ENCODE measurements at places on chromosomes 1 and 21.

DNA sequence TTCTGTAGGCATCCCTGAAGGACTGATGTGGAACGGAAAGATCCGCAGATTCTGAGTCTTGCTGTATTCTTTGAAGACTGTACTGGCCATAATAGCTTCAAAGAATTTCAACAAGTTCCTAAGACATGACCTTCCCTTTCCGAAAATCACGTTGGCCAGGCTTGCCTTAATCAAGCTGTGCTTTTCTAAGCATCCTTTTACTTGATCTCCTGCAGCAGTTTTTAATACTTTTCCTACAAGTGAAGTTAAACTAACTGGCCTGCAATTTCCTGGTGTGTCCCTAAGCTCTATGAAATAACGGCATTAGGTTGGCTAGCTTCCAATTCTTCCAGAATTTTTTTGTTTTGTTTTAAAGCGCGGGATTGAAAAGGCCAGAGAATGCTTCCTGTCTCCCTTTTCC lies 40.3 kb downstream of the SPAG17 start:
- no peak for DNase-seq

GRCh38 chr21:41573902-41574690 lies 66.1 kb upstream of the TMPRSS2 start:
- DNase-seq = no peak

GRCh38 chr1:224747578-224747977 lies 131.5 kb downstream of the CNIH3 start:
- DNase-seq = no peak

DNA sequence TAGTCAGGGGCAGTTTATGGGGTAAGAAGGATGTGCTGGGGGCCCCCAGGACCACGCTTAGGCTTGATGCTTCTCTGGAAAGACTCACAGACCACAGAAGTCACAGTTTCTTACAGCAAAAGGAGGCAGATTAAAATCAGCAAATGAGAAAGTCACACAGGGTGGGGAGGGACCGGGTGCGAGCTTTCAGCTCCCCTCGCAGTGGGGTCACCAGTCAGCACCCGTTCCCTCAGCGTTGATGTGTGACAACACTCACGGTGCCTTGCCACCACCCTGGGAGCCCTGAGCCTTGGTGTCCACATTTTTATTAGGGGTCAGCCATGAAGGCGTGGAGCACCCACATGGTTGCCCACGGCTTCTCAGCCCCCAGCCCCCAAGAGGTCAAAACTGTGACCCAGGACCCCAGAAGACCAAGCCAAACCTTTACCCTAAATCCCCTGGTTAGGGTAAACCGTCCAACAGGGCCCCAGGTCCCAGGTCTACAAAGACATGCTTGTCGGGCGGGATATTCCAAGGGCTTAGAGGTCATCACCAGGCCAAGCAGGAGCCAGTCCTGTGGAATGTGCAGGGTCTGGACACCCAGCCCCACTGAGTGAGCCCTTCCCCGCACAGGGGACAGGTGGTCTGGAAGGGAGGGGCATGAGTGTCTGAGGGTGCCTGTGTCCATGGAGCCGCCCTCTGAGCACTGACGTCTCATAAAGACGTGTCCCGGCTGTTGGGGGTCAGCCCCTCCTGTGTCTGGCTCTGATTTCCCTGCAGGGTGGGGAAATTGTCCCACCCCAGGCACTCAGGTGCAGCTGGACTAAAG lies 64.5 kb upstream of the ABCG1 start:
- DNase-seq = no peak

DNA sequence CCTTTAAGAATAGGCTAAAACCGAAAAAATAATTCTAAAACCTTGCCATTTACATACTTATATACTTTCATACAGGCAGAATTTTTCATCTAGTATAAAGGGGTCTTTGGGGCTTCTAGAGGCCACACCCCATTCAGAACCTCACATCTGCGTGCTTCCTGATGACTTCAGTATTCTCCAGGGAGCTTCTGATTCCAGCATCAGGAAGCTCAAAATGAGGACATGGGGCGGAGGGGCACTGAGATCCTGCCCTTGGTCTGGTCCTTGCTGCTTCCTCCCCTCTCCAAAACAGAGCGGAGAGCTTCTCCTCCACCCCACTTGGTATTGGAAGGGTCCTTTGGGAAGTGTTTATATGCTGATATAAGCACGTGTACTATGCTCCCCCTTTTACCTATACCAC lies 13.8 kb downstream of the PAX7 start:
- no peak for DNase-seq

DNA sequence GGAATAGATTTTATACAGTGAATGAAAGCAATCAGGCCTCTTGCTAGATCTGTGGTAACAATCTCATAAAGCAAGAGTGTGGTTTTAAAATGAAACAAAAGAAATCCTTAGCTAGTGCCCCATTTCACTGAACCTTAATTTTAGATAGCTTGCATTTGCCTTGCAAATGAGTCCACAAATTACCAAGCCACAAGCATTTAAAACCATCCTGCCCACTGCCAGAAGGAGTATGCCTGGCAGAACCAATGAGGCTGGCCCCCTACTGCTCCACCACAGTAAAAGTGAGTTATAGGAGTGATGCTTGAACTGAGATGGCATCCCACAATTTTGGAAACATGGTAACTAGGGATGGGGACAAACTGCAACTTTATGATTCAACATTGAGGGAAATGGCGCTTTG lies 206.4 kb upstream of the LMO4 start:
- no peak for DNase-seq

- DNase-seq = no peak
Observed at GRCh38 chr1:42141978-42142377, 11.2 kb upstream of the GUCA2B start.

GRCh38 chr1:24996983-24997893 lies 67.2 kb upstream of the RUNX3 start:
- DNase-seq = no peak

DNA sequence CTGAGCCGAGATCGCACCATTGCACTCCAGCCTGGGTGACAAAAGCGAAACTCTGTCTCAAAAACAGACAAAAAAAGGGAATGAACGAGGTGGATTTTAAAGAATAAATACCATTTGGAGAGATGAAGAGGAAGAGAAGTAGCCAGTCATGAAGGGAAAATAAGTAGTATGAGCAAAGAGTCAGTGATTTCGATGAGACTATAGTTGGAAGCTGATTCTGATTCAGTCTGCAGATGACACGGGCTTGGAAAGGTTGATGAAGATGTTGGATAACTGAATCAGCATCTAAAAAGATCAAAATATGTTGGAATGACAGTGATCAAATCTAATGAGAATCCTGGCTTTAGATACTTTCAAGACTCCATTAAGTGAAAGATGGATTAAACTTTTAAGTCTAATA lies 23.8 kb downstream of the MACF1 start:
- DNase-seq = no peak

- DNase-seq = no peak
Observed at GRCh38 chr1:55064071-55064581, 24.8 kb downstream of the PCSK9 start.

DNA sequence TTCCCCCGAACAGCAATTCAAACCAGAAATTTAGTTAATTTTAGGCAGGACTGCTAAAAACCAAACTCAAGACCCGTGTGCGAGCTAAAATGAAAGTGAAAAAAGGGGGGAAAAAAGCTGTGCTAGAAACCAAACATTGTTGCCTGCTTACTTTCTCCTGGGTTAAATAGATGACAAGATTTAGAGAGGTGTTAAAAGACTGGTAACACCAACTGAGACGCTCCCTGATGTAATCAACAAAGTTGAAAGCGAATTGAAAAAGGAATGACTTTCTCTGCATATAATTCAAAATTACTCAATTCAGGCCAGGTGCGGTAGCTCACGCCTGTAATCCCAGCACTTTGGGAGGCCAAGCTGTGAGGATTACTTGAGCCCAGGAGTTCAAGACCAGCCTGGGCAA lies 6.8 kb downstream of the CDCA8 start:
- DNase-seq = no peak

- no peak for DNase-seq
Observed at GRCh38 chr21:35850029-35850428, 210.3 kb downstream of the SETD4 start.

DNA sequence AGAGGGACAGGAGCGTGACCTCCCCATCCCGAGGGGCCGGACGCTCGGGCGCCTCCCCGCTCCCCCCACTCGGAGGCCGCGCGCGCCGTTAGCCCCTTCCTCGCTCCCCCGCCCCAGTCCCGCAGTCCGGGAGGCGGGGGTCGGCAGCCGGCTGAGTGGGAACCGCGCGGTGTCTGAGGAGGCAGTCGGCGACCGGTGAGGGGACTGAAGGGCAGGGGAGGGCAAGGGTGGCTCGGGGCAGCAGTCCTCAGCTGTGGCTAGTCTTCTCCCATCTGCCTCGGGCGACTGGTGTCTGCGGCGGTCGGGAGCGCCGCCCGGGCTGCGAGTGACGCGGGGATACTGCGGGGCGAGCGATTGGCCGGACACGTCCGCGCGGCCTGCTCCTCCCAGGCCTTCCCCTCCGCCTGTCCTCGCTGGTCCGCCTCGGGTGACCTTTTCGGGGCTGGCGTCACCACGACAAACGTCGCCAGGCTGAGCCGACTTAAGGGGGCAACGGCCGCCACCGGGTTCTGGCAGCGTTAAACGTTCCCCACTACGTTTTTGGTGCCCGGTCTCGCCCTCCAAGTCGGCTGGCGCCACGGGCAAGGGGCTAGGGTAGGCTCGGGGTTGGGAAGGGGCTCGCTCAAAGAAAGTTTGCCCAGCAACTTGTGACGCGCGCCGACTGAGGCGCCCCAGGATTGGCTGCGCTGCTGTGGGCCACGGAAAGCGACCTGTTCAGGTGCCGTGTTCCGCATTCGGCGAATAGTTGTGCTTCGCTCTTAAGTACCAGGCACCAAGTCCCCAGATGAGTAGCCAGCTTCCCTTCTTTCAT lies 538 bp downstream of the ZNF672 start:
- DNase-seq = peak; percentile 72

DNA sequence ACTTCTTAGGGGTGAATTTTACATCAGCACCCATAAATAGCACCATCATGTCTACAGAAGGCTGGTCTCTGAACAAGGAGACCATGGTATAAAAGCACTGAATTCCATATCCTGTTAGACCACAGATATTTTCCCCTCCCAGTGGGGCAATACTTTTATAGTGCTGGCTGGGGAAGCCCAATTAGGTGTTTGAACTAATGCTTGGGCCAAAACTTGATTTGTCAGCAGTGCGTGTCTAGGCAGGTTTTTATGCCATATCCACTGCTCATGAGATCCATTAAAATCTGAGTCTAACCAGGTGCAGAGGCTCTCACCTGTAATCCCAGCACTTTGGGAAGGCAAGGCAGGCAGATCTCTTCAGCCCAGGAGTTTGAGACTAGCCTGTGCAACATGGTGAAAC lies 623.0 kb downstream of the NPHP4 start:
- no peak for DNase-seq

DNA sequence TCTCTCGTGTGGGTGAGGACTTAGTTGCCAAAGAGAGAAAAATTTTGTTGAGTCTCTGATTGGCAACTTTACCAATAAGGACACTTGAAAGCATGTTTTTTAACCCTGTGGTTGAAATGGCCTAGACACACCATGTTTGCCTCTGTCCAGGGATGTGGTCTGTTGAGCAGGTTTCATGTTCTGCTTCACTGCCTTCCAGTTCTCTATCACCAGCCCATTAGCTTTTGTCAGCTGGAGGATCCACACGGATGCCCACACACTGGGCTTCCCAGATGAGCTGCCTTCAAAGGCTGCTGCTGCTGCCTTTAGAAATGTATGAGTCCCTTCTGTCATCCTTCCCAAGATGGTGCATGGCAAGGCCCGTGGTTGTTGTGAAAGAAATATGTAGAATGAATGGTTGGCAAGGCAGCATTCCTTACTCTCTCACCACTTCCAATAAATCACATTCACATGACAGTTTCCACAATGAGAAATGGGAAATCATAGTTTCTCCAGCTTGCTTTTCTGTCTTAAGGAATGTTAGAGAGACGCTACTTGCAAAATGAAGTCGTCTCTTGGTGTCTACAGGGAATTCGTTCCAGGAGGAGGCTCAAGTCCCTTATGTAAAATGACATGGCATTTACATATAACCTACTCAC lies 108.2 kb upstream of the SLC35F3 start:
- no peak for DNase-seq

DNA sequence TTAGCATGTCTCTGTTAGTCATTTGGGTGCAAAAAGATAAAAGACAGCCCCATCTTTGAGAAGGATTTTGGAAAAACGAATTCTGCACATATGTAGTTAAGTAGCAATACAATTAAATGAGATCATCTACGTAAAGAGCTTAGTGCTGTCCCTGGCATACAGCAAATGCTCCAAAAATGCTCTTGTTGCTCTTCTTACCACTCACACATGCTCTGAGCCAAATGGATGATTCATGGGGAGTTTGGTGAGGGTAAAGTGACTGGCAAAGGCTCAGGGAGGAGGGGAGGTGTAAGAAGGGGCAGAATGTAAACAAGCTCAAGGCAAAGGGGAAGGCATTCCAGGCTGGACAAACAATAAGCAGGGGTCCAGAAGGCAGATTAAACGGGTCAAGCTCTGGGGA lies 191.9 kb downstream of the AK5 start:
- no peak for DNase-seq

GRCh38 chr1:67393737-67394136 lies 36.5 kb downstream of the SERBP1 start:
- DNase-seq = no peak

GRCh38 chr1:223137455-223138085 lies 5.5 kb downstream of the TLR5 start:
- no peak for DNase-seq
